Parietal lobe (tissue), 2 donors: ENCODE measurements at places on chromosomes 3 and 15. TPM values are rescaled to one million over a fixed set of nuclear protein-coding genes. Genes with fewer than 3 reads are reported as not detected.

SAMD7 gene
- total RNA-seq, result not detected

C3orf70 gene
- 26.3 TPM for total RNA-seq

SPATA16 gene
- not detected for total RNA-seq

LMCD1 gene
- 1.9 TPM for total RNA-seq

CPEB1 gene
- 4.7 TPM for total RNA-seq

ACKR2 gene
- not detected for total RNA-seq

ZIC4 gene
- total RNA-seq, result 1.3 TPM

CHST2 gene
- 34.1 TPM for total RNA-seq

B3GALNT1 gene
- 88.3 TPM for total RNA-seq

ST3GAL6 gene
- 25.7 TPM for total RNA-seq

SUSD5 gene
- 2.5 TPM for total RNA-seq

SH2D7 gene
- total RNA-seq, result not detected

TMCO5A gene
- total RNA-seq, result not detected

TLR9 gene
- 0.31 TPM for total RNA-seq

SLC22A14 gene
- 1.3 TPM for total RNA-seq

GRIP2 gene
- 22.5 TPM for total RNA-seq

LTF gene
- 0.63 TPM for total RNA-seq

IP6K1 gene
- 66.4 TPM for total RNA-seq

TRPM1 gene
- not detected for total RNA-seq

INKA1 gene
- total RNA-seq, result 13.5 TPM
